ENCODE measurements at places on chromosomes 2 and 18.

- no peak for DNase-seq
These were observed 5.0 kb downstream of the ACTR2 start for GRCh38 chr2:65232636-65233035.

- DNase-seq = no peak
These were observed 70.6 kb upstream of the ASAP2 start for GRCh38 chr2:9135822-9136558.

DNA sequence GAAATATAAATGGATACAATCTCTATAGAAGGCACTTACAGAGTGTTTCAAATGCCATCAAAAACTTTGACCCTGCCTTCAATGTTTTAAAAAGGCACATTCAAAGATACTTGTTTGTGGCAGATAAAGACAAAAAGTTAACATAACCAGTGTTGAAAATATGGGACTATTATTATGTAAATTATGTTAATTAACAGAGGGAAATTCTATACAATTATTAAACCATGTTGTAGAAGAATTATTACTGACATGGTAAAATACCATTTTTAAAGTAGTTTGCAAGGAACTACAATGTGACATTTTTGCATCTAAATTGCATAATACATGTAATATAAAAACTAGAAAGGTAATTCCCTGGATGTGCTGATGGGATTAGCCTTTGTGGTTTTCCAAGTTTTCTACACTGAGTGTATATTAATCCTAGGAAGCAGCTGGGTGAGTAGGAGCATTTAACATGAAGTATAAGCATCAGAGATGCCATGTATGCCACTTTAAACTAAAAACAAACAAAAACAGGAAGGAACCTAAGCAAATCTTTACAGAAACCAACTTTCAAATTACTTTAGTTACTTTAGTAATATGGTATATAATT is 21.7 kb downstream of the MIB1 start:
- DNase-seq = no peak

GRCh38 chr18:50662775-50663383 is 103.0 kb downstream of the MAPK4 start:
- DNase-seq = no peak
